ENCODE measurements at places on chromosomes 12 and 14.

DNA sequence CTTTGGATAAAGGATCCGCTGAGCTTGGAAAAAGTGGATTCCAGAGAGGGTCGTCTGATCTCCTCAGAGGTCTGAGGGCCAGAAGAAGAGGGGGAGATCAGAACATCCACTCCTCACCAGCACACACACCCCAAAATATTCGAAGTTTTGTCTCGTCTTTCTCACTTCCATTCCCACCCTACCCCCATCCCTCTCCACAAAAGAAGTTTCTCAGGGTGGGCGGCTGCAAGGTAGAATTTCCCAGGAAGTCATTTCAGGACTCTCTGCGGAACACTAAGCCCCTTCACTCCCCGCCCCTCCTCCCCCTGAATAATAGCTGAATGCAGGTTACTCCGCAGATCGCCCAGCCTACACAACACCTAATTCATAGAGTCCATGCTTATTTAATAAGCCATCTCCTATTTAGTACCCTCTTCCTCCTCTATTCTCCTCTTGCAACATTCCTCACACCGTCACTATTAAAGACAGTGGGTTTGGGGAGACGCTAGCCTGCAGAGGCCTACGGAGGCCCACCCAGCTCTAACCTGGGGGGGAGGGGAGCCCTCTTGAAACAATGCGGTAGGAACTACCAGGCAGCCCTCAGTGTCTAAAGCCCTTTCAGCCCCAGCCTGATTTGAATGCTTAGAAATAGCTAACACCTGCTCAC is 649 bp upstream of the SALL2 start:
- no peak for DNase-seq

- DNase-seq: no peak
These were observed 34.3 kb upstream of the GAS2L3 start for GRCh38 chr12:100539202-100539601.

GRCh38 chr12:88572781-88573549 is 7.3 kb downstream of the KITLG start:
- DNase-seq: no peak

- DNase-seq: no peak
These were observed 132.6 kb downstream of the NTS start for GRCh38 chr12:86006727-86007126.

DNA sequence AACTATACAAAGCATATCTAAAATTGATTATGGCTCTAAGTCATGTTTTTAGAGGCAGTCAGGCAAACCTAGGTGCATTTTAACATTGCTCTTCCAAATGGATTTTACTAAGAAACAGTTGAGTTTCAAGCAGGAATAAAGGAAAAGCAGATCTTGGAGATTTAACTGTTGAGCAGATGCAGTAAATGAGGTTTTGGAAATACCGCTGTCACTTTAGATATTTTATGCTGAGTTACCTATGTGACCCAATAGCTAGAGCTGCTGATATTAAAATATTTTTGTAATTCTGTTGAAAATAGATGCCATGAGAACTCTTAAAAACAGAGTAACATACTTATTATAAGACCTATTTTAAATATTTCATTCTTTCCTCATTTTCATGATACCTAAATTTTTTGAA is 181.4 kb downstream of the SYT1 start:
- no peak for DNase-seq

- no peak for DNase-seq
These were observed 46.7 kb downstream of the TMCC3 start for GRCh38 chr12:94603434-94604365.

GRCh38 chr12:102067574-102068258 is 5.9 kb upstream of the WASHC3 start:
- no peak for DNase-seq

DNA sequence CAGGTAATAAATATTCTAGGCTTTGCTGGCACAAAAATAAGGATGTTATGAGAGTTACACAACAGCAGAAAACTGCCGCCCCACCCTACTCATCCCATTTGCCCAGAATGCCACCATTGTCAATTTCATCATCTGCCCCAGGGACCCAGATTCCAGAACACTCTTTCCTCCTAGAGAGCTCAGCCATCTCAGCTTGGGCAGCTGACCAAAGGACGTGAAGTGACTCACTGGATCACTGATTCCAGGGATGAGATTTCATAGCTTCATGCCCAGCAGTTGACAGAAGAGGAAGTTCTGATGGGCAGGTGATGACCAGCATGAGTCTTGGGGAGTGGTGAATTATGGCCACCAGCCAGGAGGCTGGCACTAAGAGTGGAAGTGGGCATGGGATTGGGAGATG is 450.3 kb downstream of the RMST start:
- no peak for DNase-seq
